ENCODE measurements at places on chromosomes 5 and 9.

DNA sequence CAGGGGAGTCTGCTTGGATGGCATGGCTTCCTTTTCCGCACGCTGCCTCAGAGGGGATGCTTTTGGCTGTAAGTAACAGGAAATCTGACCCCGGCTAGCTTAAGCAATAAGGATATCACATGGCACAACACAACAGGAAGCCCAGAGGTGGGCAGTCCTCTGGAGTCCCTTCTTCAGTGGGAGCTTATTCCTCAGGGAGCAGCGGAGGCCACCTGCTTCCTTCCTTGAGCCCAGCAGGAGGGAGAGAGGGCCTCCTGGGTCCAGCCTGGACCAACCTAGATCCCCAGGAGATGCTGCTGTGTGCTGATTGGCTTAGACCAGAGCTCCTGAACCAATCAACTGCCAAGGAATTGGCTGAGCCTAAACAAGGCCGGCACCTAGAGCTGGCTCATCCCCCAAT is 66.3 kb downstream of the C9orf50 start:
- DNase-seq, result no peak

DNA sequence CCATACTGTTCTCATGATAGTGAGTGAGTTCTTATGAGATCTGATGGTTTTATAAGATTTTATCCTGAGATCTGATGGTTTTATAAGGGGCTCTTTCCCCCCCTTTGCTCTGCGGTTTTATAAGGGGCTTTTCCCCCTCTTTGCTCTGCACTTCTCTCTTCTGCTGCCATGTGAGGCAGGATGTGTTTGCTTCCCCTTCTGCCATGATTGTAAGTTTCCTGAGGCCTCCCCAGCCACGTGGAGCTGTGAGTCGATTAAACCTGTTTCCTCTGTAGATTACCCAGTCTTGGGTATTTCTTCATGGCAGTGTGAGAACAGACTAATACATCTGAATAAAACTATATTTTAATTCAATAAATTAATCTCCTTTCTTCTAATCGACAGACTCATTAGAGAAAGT is 64.9 kb upstream of the ZSWIM6 start:
- no peak for DNase-seq

GRCh38 chr5:128035689-128036088 is 47.9 kb upstream of the SLC12A2 start:
- no peak for DNase-seq

GRCh38 chr5:3179220-3179619 is 416.4 kb upstream of the IRX1 start:
- no peak for DNase-seq

GRCh38 chr5:43041110-43041668 is 1.1 kb upstream of the ANXA2R start:
- peak; percentile 82 for DNase-seq

DNA sequence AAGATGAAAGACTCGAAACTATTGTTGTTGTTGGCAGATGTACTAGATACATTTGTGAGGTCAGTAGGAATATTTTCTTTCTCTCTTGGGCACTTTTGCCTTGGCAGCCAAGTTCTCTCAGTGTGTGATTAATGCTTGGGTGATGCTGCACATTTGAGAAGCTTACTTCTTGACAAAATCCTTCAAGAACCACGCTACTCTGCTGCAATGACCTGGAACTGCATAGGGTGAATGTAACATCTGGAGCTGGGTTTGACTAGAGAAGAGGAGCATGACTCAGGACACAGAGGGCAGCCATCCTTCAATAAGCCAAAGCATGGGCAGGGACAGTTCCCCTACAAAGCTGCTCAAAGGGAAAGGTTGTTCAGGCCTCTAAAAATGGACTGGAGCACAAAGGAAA is 75.5 kb upstream of the PUM3 start:
- DNase-seq, result no peak

DNA sequence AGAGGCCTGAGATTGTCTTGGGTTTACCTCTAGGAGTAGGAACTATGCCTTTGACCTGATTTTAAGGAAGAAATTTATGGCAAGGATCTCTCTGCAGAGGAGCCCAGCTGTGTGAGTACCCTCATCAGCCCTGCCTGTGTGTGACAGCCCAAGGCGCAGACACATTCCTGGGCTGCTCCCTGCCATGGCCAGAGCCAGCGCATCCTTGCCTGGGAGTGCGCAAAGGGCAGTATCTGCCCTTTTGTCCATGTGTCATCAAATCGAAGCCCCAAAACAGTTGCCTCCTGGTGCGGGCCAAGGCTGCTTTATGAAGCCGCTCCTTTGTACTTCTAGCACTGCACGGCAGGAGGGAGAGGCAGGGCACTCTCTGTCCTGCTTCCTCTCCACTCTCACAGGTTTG is 51.9 kb downstream of the PRRT1B start:
- no peak for DNase-seq

GRCh38 chr9:121528642-121529041 is 29.0 kb upstream of the GGTA1 start:
- no peak for DNase-seq

GRCh38 chr5:1494780-1495524 is 28.8 kb downstream of the LPCAT1 start:
- no peak for DNase-seq

DNA sequence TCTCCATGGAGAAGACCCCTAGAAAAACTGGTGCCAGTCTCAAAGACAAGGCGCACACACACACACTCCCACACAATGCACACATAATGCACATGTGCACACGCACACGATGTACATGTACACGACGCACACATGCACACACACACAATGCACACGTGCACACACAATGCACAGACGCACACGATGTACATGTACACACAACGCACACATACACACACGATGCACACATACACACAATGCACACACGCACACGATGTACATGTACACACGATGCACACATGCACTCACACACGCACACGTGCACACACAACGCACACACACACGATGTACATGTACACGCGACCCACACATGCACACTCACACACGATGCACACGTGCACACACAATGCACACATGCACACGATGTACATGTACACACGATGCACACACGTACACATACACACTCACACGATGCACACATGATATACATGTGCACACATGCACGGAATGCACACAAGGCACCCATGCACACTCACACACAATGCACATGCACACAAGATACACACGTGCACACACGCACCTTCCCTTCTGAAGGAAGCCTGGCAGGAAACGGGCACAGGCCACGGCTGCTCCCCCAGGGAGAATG is 76.5 kb downstream of the VAV2 start:
- DNase-seq, result no peak

DNA sequence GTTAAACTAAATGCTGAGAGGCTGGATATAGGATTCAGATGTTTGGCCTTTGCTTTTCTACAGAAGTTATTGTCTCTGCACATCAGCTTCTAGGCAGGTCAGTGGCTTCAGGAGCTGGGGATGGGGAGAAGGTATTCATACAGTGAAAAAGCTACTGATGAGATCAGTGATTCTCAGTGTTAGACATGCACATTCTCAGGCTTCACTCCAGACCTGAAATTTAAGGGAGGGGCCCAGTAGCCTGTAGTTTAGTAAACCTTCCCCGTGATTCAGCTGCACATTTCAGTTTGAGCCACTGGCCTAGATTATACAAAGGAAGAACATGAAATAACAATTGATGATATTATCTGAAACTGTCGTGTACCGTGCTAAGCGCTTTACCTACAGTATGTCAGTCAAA is 127.2 kb downstream of the ARHGAP26 start:
- DNase-seq, result no peak

- DNase-seq, result no peak
These were observed 56.1 kb downstream of the KIAA1958 start for GRCh38 chr9:112542593-112543292.

Data from Jurkat, Clone E6-1 (cell line).